ENCODE measurements at places on chromosomes 1 and 21. TPM values are rescaled to one million over a fixed set of nuclear protein-coding genes. Genes with fewer than 3 reads are reported as not detected.

CLEC20A gene
- total RNA-seq: not detected

- DNase-seq: no peak
Observed at GRCh38 chr1:217813031-217813430, 181.9 kb downstream of the SPATA17 start.

- DNase-seq: no peak
Observed at GRCh38 chr21:41209016-41209619, 41.2 kb downstream of the BACE2 start.

KRTAP24-1 gene
- not detected for total RNA-seq

DNA sequence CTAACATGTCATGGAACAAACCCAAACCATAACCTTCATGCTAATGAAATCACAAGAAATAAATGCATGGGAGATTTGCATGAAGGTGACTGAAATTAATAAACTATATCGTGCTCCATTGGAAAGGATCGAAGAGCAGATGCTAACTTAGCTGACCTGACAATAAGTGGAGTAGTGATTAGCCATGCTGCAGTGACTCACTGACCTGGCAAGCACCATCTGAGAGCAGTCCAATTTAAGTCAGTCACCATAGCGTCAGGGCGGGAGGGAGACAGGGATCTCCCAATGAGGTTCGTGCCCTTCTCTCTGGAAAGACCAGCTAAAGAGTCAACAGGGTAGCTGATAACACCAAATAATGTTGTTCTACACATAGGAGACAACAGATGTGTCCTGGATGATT, 21.5 kb downstream of the OLIG2 start:
- no peak for DNase-seq

DNA sequence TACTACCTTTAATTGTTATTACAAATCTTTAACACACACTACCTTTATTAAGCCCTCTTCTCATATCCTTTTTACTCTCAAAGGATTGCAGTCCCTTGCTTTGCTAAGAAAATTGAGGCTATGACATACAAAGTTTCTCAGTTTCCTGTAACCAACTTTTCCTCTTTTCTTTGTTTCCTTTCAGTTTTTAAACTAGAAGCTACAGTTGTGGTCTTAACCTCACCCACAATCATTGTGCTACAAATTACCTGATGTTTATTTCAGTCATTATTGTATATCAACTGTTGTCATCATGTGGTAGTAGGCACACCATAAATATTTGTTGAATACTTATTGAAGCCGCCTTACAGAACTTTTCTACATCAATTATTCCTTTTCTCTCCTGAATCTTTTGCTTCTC, 51.8 kb downstream of the SLAMF6 start:
- no peak for DNase-seq

ZNF593OS gene
- total RNA-seq: not detected

C8A gene
- not detected for total RNA-seq

- no peak for DNase-seq
Observed at GRCh38 chr1:91604632-91605031, 104.0 kb downstream of the CDC7 start.

GRCh38 chr21:28936036-28936435, 56.6 kb downstream of the LTN1 start:
- DNase-seq: no peak

DNA sequence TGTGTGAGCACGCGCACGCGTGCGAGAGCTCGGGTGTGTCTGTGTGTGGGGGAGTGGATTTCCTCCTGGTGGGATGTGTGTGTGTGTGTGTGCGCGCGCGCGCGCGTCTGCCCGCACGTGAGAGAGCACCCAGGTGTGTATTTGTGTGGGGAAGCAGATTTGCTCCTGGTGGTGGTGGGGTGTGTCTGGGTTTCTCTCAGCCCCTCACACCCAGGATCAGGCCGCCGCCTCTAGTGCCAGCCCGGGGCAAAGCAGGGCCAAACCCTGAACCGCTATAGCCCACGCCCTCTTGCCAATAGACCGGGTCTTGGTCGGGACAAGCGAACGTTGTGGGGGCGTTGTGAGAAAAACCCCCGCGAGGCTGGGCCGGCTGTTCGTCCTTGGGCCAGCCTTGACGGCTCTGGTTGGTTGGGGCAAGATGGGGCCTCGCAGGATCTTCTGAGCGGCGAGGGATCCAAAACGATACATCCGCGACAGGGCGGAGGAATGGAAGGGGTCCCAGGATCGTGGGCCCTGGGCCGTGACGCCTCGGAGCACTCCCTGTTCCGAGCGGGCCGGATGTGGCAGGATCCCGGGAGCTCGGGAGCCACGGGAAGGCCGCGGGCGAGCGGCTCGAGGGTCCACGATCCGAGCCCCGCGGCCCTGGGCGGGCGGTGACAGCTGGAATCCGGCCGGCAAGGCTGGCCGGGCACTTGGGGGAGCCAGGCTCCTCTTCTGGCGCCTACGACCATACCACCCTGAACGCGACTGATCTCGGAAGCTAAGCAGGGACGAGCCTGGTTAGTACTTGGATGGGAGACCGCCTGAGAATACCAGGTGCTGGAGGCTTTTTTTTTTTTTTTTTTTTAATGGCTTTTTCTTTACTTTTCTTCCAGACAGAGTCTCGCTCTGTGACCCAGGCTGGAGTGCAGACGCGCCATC, 68.2 kb downstream of the RNF187 start:
- peak; percentile 50 for DNase-seq

- no peak for DNase-seq
Observed at GRCh38 chr1:236063919-236064673, 794 bp downstream of the NID1 start.

DNA sequence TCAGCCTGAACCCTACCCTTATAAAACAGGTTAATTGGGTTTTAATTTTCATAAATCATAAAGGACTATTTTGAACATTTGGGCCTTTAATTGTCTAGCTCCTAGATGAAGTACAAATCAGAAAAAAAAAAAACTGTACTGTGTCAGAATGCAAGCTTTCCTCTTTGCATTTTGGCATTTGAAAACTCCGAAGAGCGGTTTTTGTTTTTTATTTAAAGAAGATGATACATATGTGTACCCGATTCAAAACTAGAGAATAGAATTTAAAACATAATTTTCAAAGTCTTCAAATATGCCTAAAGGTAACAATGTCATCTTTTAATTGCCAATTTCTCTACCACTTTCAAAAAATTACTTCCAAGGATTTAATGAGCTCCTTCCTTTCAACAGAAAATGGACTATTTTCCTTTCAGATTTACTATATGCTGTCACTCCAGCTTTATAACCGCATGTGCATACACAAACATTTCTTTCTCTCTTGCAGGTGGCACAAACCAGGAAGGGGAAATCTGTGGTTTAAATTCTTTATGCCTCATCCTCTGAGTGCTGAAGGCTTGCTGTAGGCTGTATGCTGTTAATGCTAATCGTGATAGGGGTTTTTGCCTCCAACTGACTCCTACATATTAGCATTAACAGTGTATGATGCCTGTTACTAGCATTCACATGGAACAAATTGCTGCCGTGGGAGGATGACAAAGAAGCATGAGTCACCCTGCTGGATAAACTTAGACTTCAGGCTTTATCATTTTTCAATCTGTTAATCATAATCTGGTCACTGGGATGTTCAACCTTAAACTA, 33.7 kb downstream of the MRPL39 start:
- peak; percentile 36 for DNase-seq

DNA sequence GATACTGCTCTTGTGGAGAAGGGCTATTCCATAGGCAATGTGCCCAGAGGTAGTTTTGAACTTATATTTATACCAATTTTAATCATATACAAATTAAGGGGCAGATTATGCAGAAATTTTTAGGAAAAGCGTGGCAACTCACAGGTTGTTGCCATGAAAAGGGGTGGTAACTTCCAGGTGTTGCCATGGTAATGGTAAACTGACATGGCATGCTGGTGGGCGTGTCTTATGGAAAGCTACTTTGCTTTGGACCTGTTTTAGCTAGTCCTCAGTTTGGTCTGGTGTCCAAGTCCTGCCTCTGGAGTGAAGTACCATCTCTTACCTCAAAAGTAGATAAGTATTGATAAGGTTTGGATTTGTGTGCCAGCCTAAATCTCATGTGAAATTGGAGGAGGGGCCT, 7.9 kb upstream of the IL23R start:
- DNase-seq: no peak

DNA sequence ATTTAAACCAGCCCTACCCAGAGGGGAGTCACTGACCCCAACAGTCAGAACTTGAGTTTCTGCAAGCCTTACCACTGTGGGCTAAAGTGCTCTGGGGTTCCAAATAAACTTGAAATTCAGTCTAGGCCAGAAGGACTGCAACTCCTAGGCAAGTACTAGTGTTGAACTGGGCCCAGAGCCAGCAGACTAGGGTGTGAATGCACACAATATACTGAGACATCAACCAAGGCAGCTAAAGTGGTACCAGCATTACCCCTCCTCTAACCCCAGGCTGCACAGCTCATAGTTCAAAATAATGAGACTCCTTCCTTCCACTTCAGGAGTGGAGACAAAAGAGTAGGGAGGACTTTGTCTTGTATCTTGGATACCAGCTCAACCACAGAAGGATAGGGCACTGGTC, 18.9 kb upstream of the IL20 start:
- DNase-seq: no peak

RNU1-3 gene
- total RNA-seq: 3,922 TPM

S100B gene
- total RNA-seq: not detected

DNA sequence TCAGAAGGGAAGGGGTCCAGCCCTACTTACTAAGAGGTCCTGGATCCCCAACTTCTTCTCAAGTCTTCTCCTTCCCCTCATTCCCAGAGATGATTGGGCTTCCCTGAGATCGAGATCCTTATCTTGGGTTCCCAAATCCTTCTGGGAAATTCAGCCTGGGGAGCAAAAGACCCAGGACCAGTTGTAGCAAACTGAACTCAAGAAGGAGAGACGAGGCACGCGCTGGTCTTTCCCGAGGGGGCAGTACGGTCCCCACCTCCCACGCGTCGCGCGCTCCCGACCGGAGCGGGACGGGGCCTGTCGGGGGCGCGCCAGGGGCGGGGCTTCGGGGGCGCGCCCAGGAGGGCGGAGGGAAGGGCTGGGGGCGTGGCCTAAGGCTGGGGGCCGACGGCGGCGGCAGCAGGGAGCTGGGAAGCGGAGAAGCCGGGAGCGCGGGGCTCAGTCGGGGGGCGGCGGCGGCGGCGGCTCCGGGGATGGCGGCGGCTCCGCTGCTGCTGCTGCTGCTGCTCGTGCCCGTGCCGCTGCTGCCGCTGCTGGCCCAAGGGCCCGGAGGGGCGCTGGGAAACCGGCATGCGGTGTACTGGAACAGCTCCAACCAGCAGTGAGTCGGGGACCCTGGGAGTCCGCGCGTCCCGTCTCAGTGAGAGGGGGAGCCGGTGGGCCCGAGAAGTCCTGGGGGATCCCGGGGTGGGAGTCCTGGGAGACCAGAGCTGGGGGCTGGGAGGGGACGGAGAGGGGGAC, at the start of gene EFNA3:
Gene EFNA3 (plus strand): TSS at position 369 of the 741 bp plus-strand sequence. CDS start 105 bp downstream, at position 474.
- DNase-seq: peak; percentile 69

- no peak for DNase-seq
Observed at GRCh38 chr1:244431166-244431565, 20.5 kb downstream of the ADSS2 start.

KIF21B gene
- total RNA-seq: 78.4 TPM

DNA sequence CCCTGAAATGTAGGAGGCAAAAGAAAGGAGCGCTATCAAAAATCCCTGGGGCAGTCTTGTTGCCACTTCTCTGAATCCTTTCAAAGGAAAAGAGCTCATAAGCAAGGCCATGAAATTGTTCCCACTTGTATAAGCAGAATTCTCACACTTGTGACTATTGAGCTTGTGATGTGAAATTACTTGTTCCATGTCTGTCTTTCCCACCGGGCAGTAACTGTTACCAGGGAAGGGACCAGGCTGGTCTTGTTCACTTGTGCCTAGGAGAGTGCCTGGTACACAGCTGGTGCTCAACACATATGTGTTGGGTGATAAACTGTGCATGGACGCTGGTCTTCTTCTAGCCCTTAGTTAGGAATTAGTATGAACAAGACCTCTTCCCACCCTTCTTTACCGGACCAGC, 150.6 kb downstream of the CDC7 start:
- no peak for DNase-seq

- DNase-seq: no peak
Observed at GRCh38 chr1:99669821-99670220, 23.9 kb downstream of the PALMD start.

RPS6KC1 gene
- total RNA-seq: 9.4 TPM

DNA sequence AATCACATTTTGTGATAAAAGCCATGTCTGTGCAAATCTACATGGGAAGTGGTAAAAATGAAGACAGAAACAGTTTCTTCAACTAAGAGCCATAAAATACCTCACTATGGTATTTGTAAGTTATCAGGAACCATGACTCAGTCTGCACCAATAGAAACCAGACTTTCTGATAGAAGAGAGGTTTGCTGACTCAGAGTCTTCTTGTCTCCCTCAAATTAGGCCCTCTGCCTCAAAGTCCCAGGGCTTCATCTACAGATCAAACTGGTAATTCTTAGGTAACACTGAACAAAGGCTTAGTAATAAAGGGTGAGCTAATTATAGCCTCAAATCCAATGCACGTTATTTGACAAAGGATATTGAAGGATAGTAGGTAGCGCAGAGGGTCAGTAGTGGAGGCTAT, 30.9 kb upstream of the SSX2IP start:
- DNase-seq: no peak

RAB7B gene
- not detected for total RNA-seq

- no peak for DNase-seq
Observed at GRCh38 chr1:7517611-7518330, 253.3 kb upstream of the VAMP3 start.
